Stimulated activated CD8-positive, alpha-beta memory T cell treated with anti-CD3 and anti-CD28 coated beads, Interleukin-7, amount 100 ng/mL, for 1 hour (primary cell): ENCODE measurements at places on chromosomes 7 and 10.

DNA sequence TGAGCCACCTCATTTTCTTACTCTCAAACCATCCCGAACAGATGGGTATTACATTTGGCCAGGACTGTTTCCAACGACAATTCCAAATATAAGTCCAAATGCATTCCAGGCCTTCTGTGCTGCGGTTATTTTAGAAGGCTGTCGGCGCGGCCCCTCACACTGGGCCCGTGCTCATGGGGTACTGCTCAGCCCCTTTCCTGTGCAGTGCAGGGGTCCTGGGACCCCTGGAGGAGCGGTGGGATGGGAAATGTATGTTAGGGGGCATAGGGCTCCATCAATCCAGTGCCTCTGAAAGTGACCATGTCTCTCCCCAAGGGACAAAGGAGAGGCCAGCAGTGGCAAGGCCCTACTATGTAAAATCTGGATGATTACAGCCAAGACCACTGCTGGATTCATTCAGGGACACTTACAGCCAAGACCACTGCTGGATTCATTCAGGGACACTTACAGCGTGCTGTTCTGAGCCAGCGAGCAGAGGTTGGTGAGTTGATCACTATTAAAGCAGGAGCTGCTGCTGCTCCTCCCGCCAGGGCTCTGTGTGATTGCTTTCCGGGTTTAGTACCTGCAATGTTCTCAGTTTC, 66.3 kb downstream of the CHST15 start:
- no peak for DNase-seq

DNA sequence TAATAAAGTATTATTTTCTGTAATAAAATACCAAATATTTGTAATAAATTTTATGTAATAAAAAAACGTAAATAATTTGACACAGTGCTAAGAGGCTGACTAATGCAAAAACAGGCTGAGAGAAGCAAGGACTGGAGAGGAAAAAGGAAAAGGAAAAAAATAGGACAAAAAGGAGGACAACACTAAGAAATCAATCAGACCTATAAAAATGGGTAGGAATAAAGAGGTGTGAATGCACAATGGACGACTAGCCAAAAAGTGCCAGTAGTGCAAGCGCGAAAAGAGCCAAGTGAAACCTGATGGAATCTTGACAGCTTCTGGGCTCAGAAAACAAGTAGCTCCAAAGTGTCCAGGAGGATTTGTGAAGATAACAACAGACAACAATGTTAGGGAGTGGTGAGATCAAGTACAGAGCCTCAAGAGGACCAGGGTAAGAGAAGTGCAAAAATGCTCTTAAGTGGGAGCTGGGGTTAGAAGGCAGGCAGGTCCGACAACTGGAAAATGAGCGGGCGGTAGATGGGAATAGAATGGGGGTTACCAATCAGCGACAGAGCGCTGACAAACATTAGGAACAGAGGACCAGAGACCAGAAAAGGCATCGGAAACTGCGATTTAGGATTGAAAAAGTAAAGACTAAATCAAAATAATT, 1.2 kb downstream of the BRAF start:
- DNase-seq: no peak

DNA sequence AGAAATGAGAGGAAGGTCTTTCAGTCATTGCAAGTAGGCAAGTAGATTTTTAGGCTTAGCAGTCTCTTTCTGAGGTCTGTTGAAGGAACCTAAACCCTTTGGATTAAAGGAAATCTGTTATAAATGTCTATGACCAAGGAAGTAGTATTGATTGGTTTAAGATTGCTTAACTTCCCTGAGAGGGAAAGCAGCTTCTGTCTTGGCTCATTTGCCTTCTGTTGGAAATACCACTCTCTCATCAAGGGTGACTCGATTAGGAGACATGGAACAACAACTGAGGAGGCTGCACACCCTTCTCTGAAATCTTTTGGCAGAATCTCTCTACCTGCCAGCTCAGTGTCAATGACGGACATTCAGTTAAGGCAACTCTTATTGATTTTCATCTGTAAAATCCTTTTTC, 282.9 kb downstream of the PRKG1 start:
- no peak for DNase-seq

DNA sequence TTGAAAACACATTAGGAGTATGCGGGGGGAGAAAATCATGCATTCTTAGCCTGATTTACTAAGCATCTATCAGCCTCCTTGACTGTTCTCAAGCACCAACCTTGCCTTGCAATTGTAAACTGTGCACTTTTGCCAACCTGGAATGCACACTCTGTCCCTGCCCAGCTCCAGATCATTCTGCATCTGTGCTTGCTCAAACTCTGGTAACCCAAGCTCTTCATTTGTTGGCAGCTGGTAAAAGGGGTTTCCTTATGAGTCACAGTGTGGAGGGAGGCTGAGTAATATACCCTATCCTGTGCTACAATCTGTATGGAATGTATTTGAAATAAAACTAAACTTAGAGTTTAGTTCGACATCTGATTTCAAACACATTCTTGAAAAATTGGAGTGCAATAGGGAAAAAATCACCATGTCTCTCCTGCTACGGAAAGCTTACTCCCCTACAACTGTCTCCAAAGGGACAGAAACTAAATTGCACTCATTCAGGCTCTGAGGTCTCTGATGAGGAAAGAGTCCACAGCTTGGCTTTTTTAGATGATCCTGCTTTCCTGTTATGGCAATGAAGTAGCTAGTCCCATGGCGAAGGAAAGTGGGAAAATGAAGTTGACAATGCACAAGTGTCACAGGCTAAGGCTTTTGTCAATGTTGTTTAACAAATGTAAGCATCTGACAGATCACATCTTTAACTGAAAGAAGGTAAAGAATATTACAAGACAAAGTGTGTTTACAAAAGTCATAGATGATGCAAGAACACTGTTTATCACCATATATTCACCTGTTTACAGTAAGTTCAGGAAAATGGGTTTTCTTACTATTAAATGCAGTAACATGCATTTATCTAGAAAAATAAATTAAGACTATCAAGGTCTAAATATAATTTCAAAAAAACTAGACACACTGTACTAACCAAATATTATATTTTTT, 61.9 kb downstream of the TES start:
- no peak for DNase-seq

DNA sequence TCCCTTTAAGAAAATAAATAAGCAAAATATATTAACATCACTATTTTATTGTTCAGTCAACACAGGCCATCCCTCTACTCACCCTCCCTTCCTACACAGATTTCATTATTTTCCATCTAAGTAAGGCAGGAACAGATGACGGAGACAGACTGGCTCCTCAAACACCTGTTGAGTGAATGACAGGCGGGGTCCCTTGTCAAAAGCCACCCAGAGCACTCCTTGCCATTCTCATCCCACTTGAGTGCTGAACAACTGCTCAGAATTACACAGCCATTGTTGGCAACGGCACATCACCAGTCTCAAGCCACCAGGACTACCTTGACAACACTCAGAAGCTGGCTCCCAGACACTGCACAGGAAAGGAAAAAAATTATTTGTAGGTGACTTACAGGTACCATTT, 3.3 kb downstream of the GRB10 start:
- no peak for DNase-seq

GRCh38 chr7:126605056-126605455, 647.7 kb downstream of the GRM8 start:
- DNase-seq: no peak

DNA sequence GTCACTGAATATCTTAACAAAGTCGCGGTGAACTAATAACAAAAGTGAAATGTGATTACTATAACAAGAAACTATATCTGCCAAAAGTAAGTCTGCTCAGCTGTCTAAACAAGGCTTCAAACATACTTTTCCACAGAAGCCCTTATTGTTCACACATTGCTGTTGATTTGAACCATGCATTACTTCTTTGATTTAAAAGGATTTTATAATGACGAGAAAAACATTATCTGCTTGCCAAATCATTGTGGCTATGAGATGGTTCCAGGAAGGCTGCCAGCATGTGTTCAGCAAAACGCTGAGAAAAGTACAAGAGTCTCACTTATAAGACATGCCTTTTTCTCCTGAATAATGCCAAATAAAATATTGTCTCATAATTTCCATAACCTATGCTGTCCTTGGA, 24.4 kb downstream of the RNF133 start:
- DNase-seq: no peak

GRCh38 chr7:100171840-100172239, 3.4 kb upstream of the GAL3ST4 start:
- no peak for DNase-seq

DNA sequence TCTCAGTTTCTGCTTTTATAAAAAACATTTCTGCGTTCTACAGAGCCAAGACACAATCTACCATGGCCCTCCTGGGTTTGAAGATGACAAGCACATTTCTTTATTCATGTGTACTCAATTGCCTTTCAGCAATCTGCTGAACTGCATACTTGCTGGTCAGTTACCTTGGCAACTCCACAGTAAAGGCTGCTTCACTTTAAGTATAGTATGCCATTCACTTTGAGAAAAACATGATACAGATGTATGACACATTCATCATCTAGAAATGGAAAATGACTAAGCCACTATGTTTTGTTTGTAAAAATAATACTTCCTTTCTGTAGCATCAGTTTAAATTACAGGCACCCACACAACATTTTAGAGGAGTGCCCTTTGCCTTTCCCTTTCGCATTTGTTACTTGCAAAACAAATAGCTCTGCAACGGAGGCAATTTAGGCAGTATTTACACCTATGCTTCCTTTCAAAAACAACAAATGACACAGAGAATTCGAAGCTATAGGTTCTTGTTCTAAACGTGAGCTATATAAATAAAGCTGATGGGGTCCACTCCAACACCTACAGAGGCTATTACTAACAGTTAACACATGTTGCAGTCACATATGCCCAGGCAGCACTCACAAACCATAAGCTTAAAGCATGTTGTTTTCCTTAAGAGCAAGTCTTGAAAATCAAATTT, 23.5 kb downstream of the SGCE start:
- DNase-seq: no peak

DNA sequence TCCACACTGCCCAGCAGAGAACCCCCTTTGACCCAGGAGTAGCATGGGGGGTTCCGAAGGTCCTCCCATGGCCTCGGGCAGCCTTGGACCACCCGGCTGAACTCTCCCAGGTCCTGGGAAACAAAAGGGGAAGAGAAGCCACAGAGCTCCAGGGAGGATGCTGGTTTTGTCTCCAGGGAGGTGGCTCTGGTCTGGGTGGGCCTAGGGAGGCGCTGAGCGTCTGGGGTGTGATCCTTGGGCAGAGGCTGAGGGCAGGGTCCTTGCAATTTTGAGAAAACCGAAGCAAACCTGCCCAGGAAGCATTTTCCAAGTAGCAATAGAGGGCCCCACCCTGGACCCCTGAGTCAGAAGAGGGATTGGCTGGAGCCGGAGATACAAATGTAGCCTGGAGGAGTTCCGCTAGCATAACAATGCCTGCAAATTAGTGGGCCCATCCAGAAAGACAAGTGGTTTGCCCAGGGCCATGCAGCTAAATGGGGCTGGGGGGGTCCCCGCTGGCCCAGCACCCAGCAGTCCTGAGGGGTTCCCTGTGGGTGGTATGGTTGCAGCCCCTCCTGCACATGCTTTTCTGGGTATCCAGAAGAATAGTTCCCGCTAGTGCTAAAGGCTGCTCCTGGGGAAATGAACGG, 2.0 kb downstream of the UTF1 start:
- DNase-seq: no peak

DNA sequence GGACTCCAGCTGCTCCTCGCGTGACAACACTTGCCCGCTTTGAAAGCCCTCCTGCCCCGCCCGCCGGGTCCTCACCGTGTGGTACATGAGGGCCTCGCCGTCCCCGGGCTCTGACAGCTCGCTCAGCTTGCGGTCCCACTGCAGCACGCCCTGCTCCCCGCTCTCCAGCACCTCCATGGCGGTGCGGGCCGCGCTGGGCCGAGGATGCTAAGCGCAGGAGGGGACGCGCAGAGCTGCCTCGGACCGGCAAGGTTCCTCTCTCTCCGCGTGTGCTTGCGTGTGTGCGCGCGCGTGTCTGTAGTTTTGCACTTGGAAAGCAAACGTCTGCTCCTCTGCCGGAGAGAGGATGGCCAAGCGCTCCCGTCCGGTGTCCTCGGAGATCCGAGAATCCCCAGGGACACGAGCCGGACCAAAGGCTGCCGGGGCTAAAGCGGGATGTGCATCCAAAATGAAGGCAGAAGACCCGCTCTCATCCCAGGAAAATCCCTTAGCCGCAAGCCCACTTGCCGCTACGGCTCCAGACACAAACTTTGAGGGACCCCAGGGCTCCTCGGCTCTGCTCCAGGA, at the start of gene CREB3L2:
CREB3L2 (minus strand) TSS at position 558 of the 567 bp plus-strand sequence; CDS start at position 177, 381 bp downstream.
- DNase-seq: peak; percentile 32

DNA sequence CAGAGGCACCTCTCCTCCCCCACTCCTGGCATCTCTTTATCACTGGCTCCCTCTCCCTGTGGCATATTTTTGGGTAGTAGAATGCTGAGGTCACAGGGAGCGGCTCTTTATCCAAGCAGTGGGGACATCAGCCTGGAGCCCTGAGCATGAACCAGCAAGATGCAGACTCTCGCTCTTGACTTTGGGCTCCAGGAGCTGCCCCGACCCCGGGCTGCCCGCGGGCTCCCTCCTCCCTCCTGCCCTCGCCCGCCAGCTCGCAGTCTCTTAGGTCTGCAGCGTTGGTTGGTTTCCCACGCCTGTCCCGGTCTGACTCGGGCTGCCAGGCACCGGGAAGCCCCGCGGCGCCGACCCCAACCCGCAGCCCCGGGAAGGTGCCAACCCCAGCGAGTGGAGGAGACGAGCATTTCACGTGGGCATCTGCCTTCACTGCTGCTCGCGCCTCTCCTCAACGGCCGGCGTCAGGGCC, 1.3 kb downstream of the INSYN2A start:
- no peak for DNase-seq

GRCh38 chr7:27527348-27527714, 135.4 kb downstream of the HIBADH start:
- DNase-seq: no peak

- no peak for DNase-seq
These were observed 328.2 kb downstream of the TNS3 start for GRCh38 chr7:47253650-47254080.

DNA sequence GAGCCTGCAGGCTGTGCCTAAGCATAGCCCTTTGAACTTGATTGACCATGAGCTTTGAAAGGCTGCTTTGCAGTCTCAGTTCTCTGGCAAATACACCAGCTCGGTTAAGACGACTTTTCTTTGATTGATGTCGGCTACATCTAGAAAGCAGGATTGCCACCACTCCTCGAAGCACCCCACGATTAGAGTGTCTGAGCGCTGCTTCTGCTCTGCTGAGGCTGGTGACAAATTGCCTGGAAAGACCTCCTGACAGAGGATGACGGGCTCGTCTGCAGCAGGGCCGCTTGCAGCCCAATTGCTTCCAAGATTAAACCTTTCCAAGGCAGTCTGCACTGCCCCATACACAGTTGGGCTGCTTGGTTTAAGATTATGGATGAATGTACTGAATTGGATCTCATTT, 182.0 kb downstream of the CUX1 start:
- no peak for DNase-seq

DNA sequence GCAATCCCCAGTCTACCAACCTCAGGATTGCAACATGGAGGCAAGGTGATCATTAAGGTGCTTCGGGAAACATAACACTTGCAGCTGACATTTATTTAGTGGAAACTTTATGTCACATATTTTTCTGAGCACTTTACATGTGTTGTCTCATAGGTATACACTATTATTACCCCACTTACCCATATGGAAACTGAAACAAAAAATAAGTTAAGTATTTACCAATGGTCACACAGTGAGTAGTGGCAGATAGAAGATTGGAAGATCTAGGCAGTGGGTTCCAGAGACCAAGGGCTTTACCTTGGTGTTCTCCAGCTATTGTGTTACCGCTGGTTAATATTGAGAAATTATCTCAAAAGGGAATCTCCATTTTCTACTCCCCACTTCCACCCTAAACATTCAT, 1279.1 kb upstream of the SORCS1 start:
- no peak for DNase-seq

- DNase-seq: no peak
These were observed 3.4 kb downstream of the CLEC2L start for GRCh38 chr7:139526578-139527544.

- DNase-seq: no peak
These were observed 8.7 kb downstream of the ZNF365 start for GRCh38 chr10:62382831-62383230.
